ENCODE measurements at places on chromosomes 4 and X.

- no peak for DNase-seq
Measured at GRCh38 chr4:159607809-159608208, 504.9 kb downstream of the RAPGEF2 start.

- DNase-seq: no peak
Measured at GRCh38 chr4:15809058-15809457, 30.9 kb downstream of the CD38 start.

DNA sequence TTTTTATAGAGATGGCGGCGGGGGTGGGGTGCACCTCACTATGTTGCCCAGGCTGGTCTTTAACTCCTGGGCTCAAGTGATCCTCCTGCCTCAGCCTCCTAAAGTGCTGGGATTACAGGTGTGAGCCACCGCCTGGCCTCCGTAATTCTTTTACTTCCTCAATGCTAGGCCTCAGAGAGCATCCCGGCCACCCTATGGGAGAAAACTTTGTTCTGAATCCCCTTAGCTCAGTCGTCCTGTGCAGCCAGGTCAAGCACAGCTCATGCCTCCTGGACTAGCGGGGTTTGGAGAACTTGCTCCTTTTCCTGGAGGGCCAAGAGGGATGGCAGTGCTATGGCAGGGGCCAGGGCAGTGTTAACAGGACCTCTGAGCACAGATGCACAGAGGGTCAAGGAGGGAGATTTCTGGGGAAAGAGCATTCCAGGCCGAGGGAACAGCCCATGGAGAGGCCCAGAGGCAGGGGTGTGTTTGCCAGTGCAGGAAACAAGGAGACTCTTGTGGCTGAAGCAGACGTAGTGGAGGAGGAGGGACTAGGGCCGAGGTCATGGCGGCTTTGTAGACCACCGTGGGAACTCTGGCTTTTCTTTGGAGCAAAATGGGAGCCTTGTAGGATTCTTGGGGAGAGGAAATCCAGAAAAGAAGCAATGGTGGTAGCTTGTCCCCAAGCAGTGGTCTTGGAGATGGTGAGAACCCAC is 9.8 kb upstream of the TNIP2 start:
- no peak for DNase-seq

DNA sequence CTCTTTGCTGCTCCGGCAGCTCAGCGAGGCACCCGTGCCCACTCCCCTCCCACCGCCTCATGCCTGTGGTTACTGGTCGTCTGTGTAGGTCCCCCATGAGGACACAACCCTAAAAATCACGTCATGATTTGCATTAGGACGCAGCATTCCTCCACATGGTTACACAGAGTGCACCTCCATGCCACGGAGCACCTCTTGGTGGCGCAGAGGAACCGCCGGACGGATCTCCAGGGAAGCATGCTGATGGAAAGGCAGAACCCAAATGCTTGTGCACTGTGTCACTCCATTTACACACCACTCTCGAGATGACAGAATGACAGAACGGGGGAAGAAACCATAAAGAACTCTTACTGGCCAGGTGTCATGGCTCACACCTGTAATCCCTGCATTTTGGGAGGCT is 22.4 kb downstream of the FAM53A start:
- no peak for DNase-seq

GRCh38 chr4:44661940-44662622 is 10.7 kb upstream of the YIPF7 start:
- no peak for DNase-seq

GRCh38 chr4:16670727-16671126 is 227.7 kb downstream of the LDB2 start:
- no peak for DNase-seq

DNA sequence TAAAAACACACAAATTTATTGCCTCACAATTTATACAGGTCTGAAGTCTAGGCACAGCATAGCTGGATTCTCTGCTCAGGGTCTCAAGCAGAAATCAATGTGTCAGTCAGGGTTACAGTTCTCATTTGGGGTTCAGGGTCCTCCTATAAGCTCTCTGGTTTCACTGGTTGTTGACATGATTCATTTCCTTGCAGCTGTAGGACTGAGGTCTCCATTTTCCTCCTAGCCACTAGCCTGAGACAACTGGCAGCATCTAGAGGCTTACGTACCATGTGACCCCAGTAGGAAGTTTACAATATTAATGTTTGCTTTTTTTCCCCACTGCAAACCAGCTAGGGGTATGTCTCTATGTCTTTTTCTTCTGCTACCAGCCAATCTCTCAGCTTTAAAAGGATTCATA is 102.5 kb downstream of the CPEB2 start:
- DNase-seq: no peak

- peak; percentile 7 for DNase-seq
Measured at GRCh38 chr4:13483768-13484121, 395 bp downstream of the RAB28 start.

- DNase-seq: no peak
Measured at GRCh38 chr4:76277667-76278066, 26.1 kb downstream of the FAM47E start.

DNA sequence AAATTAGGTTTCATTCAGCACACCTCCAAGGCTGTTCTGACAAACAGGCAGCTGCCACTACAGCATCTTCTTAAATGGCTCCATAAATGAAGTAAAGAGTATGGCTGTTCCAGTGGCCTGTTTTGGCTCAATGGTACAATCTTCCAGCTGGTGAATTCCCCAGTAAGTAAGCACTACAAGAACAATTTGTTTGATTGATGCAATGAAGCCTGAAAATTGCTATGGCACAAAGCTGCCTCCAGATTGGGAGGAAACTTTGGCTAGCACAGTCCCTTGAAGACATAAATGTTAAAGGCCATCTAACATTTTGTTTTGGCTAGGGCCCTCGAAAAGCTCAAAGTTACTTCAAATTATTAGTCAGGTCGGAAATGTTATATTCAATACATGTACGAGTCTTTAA is 47.5 kb downstream of the FGF13 start:
- DNase-seq: no peak

DNA sequence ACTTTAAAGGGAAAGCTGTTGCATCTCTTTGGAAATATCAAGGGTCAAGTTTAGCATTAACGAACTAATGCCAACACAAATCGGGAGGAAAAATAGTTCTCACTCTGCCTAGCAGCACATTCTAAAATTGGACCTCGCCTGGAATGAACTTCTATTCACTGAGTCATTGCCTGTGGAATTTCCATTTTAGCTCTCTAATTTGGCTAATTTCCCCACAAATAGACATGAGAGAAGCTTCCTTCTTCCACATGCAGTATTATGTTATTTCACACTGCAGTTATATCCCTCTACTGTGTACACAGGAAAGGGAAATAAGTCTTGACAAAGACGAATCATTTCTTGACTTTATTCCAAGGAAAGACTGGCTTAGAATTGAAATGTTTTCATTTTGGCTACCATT is 9.3 kb downstream of the ZXDA start:
- no peak for DNase-seq

GRCh38 chrX:117835034-117835433 is 281.6 kb downstream of the KLHL13 start:
- no peak for DNase-seq

GRCh38 chr4:184032091-184032490 is 127.0 kb downstream of the STOX2 start:
- no peak for DNase-seq

DNA sequence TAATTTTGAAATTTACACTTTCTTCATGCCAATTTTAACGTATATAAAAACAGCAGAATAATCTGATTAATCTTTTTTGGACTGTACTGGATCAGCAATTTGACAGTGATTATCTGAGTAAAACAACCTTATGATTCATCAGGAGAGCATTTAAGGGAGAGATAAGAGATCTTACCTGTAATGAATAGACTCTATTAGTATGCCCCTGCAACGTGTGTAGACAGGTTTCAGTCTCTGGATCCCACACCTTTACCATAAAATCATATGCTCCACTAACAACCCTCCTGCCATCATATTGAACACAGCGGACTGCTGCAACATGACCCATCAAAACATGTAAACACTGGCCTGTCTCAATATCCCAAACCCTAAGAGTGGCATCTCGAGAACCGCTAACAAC is 210.1 kb downstream of the FBXW7 start:
- DNase-seq: no peak

- no peak for DNase-seq
Measured at GRCh38 chr4:8008391-8008790, 68.7 kb upstream of the AFAP1 start.

DNA sequence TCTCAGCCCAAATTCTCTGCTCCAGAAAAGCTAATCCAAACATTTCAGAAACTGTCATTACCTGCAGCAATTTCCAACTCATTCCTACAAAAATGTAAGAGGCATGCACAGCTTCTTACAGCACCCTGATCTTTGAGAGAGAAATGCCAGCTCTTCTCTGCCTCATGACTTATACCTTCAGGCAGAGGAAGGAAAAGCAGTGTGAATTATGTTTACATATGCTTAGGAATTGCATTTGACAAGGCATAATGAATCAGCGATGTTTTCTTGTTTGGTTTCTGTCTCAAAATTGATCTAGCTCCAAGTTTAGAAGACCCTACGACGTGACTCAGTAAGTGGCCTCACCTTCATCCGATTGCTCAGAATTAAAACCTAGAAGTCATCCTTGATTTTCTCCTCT is 21.8 kb upstream of the AGA start:
- DNase-seq: no peak

GRCh38 chrX:97547877-97548578 is 664.3 kb downstream of the RPA4 start:
- no peak for DNase-seq

DNA sequence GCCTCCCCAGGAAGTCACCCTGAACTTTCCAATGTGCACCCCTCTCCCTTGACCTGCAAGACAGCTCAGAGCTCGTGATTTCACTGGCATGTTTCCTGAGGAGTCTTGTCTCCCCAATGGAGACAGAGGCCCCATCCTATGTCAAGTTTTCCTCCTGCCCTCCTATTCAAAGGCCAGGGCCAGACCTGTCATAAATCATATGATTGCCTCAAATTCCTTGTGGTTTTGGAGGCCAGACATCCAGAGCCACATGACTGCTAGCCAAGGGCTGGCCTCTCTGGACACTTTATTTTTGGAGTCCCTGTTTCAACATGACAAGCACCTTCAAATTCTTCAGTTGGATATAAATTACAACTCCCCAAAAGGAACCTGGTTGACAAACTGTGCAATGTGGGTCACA is 76.0 kb upstream of the TFDP3 start:
- DNase-seq: no peak

DNA sequence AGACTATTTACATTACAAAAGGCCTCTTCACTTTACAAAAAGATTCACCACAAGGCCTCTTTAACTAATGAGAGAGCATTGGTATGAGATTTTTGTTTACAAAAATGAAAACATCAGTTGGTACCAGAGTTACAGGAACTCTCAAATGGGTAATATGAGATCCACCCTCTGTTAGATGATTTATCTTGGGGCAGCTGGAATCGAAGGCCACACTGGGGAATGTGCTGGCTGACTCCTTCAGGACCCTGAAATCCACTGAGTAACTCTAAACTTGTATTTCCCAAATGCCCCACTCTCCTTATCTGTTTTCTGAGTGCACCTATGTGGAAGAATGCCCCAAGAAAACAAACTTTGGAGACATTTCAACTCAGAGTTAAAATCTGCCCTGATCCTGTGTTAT is 232.9 kb upstream of the F9 start:
- no peak for DNase-seq

Data from stimulated activated CD4-positive, alpha-beta T cell treated with anti-CD3 and anti-CD28 coated beads, Interleukin-12 subunit alpha, Interleukin-12 subunit beta, amount 100 ng/mL, for 48 hours (primary cell).